ENCODE measurements at places on chromosomes 2 and 18.

DNA sequence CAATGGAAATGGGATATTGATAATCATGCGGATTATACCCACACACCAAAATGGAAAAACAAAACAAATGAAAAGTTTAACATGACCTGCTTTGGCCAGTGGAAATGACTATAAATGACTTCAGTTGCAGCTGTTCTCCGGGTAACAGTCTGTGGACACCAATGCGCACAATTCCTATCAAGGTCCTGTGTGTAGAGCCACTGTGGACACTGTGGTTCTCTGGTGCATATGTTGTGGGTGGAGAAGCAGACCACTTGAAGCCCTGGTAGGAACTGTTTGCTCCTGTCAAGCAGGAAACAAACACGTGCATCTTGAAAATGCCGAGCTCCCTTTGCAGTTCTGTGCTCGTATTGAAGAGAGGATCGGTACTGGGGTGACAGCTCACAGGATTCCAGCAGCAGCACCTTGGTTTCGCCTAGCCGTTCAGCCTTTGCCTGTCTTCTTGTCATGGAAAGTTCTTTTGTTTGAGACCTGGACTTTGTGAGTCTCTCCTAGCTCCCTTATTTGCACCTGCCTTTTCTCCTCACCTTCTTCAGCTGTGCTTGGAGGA is 32.9 kb downstream of the NCK2 start:
- no peak for DNase-seq

- DNase-seq = no peak
Observed at GRCh38 chr2:46091961-46092667, 205.1 kb upstream of the EPAS1 start.

- DNase-seq = no peak
Observed at GRCh38 chr2:212465456-212465855, 73.1 kb downstream of the ERBB4 start.

- DNase-seq = no peak
Observed at GRCh38 chr2:167890739-167891138, 356.7 kb downstream of the STK39 start.

GRCh38 chr2:1985571-1985970 is 241.3 kb upstream of the PXDN start:
- no peak for DNase-seq

GRCh38 chr2:120866483-120867140 is 130.9 kb downstream of the GLI2 start:
- DNase-seq = no peak

- DNase-seq = no peak
Observed at GRCh38 chr18:44265437-44265836, 415.3 kb upstream of the SETBP1 start.

GRCh38 chr2:205834796-205835195 is 152.5 kb downstream of the NRP2 start:
- no peak for DNase-seq

DNA sequence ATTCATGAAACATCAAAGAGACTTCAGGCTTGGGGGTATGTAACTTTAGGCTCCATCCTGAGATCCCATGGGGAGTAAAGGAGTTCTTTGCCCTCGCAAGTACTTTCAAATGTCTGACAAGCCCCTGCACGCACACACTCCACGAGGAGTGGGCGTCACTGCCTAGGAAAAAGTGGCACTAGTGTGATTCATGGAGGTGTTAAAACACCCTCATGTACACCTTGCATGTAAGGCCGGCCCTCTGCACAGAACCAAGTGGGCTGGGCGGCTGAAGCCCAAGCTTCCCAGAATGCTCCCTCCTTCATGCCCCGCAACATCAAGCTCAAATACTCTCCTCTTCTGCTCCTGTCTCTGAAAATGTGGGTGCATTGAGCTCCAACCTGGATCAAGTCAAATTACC is 7.8 kb downstream of the HS1BP3 start:
- DNase-seq = no peak

DNA sequence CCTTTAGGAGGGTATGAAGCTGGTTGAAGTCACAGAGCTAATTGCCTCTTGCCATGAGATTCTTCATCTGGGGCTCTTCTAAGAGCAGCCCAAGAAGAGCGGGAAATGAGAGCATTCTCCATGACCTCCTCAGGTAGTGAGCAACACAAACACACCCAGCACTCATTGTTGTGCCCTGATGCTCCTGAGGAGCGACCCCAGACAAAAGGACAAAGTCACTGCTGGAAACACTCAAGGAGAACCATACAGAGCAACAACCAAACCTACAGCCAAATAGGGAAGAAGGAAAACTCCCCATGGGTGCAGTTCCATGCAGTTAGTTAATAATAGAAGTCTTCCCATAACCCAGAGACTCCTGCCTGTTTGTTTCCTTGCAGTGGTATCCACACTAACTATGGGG is 426.0 kb upstream of the CRIM1 start:
- DNase-seq = no peak

DNA sequence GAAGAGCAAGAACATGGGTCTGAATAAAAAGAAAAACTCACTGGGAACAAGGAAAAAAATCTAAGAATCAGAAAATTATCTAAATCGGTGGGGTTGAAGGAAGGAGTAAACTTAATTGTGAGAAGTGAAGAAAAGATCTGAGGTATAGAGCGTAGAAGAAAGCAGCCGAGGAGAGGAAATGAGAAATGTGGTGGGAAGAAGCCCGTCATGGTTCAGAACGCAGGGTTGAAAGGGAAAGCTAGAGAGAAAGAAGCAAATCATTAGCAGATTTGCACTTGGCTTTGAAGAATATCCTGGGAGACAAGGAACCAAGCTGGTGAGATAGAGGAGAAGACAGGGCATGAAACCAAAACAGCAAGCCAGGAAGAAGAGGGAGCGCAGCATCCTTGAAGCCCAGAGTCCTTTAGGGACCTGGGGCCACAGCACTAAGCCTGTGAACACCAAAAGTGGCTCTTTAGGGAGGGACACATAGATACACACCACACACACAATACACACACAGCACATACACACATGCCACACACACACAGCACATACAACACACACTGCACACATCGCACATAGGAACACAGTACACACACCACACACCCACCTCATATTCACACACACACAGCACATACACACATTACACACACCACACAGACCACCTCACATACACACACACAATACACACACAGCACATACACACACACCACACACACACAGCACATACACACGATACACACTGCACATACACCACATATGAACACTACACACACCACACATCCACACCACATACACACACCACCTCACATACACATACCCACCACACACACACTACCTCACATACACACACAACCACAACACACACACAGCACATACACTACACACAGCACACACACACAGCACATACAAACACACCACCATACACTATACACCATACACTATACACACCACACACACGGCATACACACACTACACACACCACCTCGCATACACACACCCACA is 274.6 kb downstream of the ETAA1 start:
- no peak for DNase-seq

GRCh38 chr2:162826921-162827320 is 11.6 kb downstream of the KCNH7 start:
- DNase-seq = no peak

- DNase-seq = no peak
Observed at GRCh38 chr2:37883518-37883917, 41.6 kb upstream of the RMDN2 start.

DNA sequence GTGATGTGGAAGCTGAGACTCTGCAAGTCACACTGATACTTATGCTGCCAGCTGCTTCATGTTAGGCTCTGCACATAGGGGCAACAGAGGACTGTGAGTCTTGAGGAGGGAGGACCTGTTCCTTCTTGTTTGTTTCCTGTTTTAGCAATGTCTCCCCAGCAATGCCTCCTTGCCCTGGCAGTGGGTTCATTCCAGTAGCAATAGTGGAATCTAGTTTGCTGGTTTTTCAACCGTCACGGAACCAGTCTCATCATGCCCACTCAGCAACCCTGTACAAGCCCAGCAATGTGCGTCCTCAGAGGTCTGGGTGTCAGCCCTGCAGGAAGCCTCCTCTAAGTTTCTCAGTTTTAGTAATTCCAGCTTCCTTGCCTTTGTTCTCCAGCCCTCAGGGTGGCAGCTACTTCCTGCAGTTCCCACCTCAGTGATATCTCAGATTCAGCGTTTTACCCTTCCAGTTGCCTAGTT is 20.5 kb upstream of the ITGB6 start:
- DNase-seq = no peak

DNA sequence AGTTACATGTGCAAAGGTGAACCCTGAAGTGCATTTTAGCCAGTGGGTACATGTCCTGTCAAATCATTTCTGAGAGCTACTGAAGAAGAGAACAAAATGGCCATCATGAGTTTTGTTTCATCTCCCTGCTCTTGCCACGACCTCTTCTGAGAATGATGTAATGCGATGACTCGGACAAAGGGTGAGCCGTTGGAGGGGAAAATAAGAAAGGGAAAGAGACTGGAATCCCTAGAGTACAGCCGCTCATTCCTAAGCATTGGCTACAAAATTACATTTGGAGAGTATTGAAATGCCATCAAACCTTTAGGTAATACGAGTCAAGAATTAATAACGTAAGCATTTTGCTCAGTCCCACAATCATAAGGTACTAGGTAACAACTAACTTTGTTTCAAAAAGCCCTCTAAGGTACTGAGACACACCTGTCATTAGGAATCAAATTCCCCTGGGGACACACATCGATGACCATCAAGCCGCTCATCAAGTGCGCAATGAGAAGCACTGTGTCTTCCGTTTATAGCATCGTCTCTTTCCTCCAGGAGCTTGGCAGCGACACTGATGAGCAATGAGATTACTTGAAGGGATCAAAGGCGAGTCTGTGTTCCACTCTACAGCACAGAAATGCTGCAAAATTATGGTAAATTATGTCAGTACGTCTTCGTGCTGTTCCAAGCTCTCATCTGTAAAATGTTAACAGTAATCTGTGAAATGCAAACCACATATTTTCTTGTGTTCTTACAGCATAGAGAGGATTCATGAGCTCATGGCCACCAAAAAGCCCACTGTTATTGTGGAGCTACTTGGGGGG is 97.3 kb upstream of the PIEZO2 start:
- DNase-seq = no peak

GRCh38 chr2:98478088-98478551 is 33.5 kb downstream of the INPP4A start:
- DNase-seq = no peak

All from glutamatergic neuron (in vitro differentiated cells).